ENCODE measurements at places on chromosomes 4 and X.

GRCh38 chrX:150967786-150968185, 15.3 kb upstream of the HMGB3 start:
- no peak for DNase-seq

- no peak for DNase-seq
Measured at GRCh38 chr4:151302432-151302831, 23.0 kb downstream of the SH3D19 start.

- DNase-seq = no peak
Measured at GRCh38 chr4:143431526-143432257, 81.8 kb upstream of the SMARCA5 start.

DNA sequence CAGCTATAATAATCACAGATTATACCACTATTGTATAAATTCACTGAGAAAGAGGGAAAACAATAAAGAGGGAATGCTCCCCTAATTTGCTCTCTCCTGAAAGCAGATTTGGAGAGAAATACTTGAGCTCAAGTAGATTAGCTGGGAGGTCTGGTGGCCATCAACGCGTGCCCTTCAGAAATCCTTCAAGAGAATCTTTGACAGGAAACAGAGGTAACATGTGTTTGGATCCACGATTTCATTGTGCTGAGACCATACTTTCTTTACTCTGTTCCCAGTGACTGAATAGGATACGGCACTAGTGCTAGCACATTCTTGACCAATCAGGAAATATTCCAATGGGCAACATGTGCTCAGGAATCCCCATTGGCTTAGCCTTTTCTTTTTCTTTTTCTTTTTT, 1395.3 kb downstream of the RAPGEF2 start:
- no peak for DNase-seq

DNA sequence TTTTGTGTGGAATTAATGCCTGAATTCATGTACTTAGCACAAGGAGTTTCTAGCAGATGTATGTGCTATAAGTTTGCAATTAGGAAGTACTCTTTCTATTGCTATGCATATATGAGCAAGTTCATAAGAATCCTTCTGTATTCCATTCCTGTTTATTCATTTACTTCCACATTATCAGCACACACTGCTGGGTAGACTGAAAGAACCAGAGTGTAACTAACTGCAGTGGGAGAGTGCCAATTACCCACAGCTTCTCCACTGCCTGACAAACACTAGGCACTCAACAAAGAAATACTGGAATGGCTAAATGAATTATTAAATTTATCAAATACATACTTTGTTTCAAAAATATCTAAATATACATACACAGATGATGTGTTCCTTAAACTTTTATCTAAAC, 219.6 kb downstream of the CAMK2D start:
- DNase-seq = no peak

DNA sequence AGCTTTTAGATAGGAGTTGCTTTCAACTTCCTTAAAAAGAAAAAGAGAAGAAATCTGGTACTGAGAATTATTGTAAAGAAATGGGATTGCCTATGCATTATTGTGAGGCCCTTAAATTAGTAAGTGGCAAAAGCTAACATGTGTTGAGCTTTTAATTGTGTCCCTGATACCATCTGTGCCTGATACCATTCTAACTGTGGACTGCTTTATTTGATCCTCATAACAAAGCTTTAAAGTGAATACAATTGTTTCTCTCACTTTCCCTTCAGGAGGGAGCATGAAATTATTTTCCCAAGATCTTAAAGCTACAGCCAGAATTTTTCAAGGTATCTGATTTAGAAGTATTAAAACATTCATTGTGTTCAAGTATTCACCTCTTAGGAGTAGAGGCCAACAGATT, 9.9 kb downstream of the KCTD8 start:
- no peak for DNase-seq

- DNase-seq = no peak
Measured at GRCh38 chr4:17595471-17596005, 18.5 kb downstream of the LAP3 start.

DNA sequence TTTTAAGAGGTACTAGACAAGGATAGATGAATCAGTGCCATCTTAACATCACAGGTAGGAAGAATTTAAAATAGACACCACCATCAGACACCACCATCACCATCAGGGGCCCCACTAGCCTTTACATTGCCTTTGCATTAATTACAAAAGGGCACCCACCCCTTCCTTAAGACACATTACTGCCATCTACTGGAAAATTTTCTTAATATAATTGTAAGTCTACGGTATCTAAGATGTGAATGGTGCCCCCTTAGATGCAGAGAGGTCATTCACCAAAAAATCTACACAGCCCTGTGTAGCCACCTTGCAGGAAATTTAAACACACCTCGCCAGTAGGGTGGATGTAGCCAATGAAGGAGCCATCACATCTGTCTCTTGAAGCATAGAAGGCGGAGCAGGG, 184.1 kb downstream of the MID1IP1 start:
- DNase-seq = peak; percentile 18

DNA sequence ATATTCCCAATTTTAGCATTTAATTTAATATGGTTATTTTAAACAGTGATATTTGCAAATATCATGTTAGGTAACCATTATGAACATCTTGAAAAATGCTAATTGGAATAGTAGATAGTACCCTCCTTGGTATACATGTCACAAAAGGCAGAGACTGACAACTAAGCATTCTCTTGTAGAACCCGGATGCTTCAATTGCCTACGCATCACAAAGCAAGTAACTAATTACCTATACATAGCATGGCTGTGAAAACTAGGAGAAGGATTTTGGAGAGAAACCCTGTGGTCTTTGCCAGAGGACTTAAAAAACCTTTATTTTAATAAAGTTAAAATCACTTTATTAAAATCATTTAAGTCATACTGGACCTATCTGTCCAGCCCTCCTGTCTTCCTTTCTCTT, 764.1 kb upstream of the TENM3 start:
- DNase-seq = no peak

GRCh38 chrX:19883878-19884277, 3.5 kb downstream of the SH3KBP1 start:
- no peak for DNase-seq

- no peak for DNase-seq
Measured at GRCh38 chrX:10325611-10326010, 168.8 kb downstream of the CLCN4 start.

DNA sequence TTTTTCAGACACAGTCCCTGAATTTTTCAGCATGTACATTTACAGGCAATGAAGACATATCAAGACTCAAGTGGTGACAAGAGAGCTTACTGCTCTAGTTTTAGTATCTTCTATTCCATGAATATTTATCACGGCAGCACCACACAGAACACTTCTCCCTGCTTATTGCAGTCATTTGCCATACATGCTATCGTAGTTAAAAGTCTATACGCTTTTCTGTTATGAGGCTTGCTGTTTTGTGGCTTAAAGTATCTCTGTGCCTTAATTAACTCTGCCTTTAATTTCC, 65.4 kb upstream of the GK2 start:
- DNase-seq = no peak

- DNase-seq = no peak
Measured at GRCh38 chr4:184373886-184374405, 100.4 kb downstream of the IRF2 start.

- no peak for DNase-seq
Measured at GRCh38 chr4:139282721-139283075, 2.7 kb upstream of the MGARP start.

DNA sequence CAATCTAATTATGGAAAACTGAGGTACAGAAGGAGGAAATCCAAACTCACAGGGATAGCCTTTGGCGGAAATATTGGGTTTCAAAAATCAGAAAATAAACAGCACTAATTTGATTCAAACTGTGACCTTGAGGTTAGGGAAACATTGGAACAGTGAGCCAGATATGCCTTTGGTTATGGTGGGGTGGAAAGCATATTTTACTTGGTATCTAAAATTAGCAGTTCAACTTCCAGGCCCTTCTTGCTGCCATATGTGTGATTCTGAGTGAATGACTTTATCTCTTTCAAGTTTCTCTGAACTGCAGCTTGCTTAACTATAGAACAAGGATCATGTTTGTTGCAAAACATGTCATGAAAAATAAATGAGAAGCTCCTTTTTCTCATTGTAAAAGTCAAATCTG, 240.9 kb upstream of the VEGFC start:
- no peak for DNase-seq

DNA sequence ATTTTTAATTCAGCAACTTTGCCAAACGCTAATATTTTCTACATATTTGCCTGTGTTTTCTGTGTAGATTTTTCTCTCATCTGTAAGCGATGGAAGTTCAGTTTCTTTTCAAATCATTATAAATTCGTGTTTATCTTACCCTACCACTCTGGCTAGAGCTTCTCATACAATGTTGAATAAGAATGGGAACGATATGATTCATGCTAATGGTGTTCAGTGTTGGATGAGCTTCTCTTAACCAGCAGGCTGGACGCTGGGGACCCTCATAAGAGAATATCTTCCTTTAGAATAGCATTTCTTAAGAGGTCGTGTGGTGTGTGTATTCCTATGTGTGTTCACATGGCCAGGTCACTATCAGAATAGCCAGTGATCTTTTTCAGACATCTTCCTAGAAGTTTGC, 31.0 kb downstream of the NSDHL start:
- no peak for DNase-seq

GRCh38 chrX:120401301-120401700, 39.4 kb downstream of the ATP1B4 start:
- no peak for DNase-seq

DNA sequence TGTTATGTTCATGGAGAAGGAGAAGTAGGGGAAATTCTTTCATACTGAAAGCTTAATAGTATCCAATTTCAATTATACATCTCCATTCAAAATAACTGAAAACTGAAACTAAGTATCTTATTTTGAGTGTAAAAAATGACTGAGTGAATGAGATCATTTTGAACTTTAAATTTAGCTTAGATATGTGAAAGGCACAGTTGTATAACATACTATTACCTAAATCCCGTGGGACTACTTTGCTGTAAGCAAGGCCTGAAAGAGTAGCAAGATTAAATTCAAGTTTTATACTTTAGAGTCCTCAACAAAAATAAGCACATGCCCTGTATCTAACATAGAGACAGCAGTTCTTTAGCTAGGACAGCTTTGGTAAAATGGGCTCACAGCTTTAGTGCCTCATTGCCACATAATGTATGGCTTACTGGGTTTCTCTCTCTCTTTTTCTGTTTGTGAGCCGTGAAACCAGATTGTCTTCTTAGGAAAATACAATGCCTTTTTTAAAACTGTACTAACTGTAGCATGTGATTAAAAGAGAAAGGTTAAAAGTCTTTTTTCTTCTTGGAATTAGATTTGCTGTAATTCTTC, 43.2 kb downstream of the GSTCD start:
- DNase-seq = no peak

- no peak for DNase-seq
Measured at GRCh38 chr4:124203613-124204238, 508.8 kb downstream of the ANKRD50 start.

DNA sequence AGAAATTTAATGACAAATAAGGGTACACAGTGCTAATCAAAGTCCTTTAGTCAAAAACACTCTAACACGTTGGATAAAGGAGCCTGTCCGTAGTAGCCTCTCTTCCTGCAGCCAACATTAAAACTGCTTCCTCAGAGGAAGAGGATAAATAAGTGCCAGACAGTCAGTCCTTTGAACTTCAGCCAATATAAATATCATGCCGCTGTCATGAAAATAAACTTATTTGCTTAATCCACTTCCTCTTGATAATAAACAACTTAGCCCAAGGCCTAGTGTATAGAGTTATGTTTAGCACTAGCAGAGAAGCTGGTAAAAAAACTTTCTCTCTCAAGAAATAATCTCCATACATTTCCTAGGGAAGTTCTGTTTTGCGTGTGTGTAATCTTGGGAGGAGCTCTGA, 196.7 kb downstream of the HS3ST1 start:
- DNase-seq = no peak

- no peak for DNase-seq
Measured at GRCh38 chr4:38152305-38152704, 192.1 kb downstream of the PTTG2 start.

DNA sequence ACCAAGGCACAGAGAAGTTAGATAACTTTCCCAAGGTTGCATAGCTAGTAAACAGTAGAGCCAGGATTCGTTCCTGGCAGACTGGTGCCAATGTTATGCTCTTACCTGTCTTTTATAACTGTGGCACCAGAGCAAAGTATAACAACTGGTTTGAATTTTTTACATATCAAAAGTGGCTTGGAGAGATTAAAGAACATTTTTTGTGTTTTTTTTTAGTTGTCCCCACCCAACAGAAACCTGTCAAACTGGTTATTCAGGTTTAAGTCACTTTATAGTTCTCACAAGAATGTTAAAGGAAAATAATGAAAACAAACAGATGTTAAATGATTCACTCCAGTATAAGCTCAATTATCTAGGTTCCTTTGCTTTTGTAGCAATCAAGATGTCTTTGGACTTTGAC, 15.6 kb upstream of the FAM47E start:
- no peak for DNase-seq

DNA sequence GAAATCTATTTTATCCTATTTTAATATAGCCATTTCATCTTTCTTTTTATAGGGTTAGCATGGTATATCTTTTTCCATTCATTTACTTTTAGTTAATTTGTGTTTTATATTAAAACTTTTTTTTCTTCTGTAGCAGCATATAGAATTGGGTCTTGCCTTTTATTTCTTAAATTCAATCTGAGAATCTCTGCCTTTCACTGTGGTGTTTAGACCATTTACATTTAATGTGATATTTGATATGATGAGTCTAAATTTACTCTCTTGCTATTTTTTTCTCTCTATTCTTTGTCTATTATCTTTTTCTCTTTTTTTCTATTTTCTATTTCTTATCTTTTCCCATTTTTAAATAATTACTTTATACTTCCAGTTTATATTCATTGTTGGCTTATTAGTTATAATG, 105.4 kb upstream of the HAND2 start:
- no peak for DNase-seq

DNA sequence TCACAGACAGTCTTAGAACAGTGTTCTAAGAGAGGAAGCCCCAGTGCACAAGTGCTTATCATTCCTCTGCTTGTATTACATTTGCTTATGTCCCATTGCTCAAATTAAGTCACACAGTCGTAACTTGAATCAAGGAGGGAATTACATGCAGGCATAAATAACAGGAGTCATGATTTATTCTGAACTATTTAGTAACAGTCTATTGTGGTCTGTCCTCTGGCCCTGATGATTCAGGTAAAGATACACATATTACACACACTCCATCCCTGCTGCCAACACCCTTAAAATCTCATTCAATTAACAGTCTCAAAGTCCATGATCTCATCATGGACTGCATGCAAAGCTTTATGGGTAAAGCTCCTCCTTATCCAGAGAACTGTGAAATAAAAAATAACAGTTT, 60.1 kb downstream of the GRIA2 start:
- no peak for DNase-seq

- DNase-seq = no peak
Measured at GRCh38 chrX:153588021-153588781, 10.7 kb downstream of the CCNQ start.
